ENCODE measurements at places on chromosomes 5 and 9. TPM values are rescaled to one million over a fixed set of nuclear protein-coding genes. Genes with fewer than 3 reads are reported as not detected.

GRCh38 chr9:123000371-123001068 is 32.9 kb upstream of the GPR21 start:
- DNase-seq, result no peak
- H3K27me3 ChIP-seq, result no peaks in the 10 kb centered on the region
- H3K27ac ChIP-seq, result no peak overlapping the region
- peaks cover 10% of the 10 kb centered on the region for H3K4me1 ChIP-seq

SPAAR gene
- total RNA-seq, result 5.4 TPM

PCDHA4 gene
- 0.07 TPM for total RNA-seq

DNA sequence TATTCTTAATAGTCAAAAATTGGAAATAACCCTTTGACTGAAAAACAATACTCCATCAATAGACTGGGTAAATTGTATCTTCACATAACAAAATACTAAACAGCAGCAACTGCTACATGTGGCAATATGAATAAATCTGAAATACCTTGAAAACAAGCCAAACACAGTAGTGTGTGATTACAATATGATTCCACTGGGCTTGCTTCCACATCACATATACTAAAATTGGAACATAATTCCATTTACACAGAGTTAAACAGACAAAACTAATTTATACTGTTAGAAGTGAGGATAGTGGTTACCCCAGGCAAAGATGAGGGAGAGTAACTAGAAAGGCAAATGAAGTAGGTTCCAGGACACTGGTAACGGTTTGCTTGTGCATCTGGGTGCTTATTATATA is 20.4 kb downstream of the FNIP1 start:
- H3K4me3 ChIP-seq, result no peak overlapping the region
- peak overlapping the region; percentile 11 for H3K27ac ChIP-seq
- no peaks in the 10 kb centered on the region for H3K36me3 ChIP-seq

GRCh38 chr5:78552729-78553342 is 95.7 kb downstream of the LHFPL2 start:
- H3K27me3 ChIP-seq, result no peaks in the 10 kb centered on the region
- H3K36me3 ChIP-seq, result no peaks in the 10 kb centered on the region
- H3K4me1 ChIP-seq, result peaks cover 32% of the 10 kb centered on the region
- DNase-seq, result no peak
- H3K27ac ChIP-seq, result peak overlapping the region; percentile 60
- no peak overlapping the region for H3K4me3 ChIP-seq

GRCh38 chr9:132027752-132028663 is 51.7 kb downstream of the MED27 start:
- H3K27ac ChIP-seq, result no peak overlapping the region
- no peaks in the 10 kb centered on the region for H3K27me3 ChIP-seq
- no peak overlapping the region for H3K4me3 ChIP-seq
- no peaks in the 10 kb centered on the region for H3K4me1 ChIP-seq
- no peaks in the 10 kb centered on the region for H3K36me3 ChIP-seq

GRCh38 chr5:129245489-129245888 is 150.9 kb downstream of the ISOC1 start:
- no peak overlapping the region for H3K4me3 ChIP-seq
- H3K36me3 ChIP-seq, result no peaks in the 10 kb centered on the region
- no peaks in the 10 kb centered on the region for H3K4me1 ChIP-seq
- DNase-seq, result no peak

GRCh38 chr5:178457471-178457870 is 132.7 kb downstream of the COL23A1 start:
- H3K4me1 ChIP-seq, result no peaks in the 10 kb centered on the region
- H3K27me3 ChIP-seq, result no peaks in the 10 kb centered on the region
- H3K36me3 ChIP-seq, result no peaks in the 10 kb centered on the region
- no peak overlapping the region for H3K4me3 ChIP-seq

DNA sequence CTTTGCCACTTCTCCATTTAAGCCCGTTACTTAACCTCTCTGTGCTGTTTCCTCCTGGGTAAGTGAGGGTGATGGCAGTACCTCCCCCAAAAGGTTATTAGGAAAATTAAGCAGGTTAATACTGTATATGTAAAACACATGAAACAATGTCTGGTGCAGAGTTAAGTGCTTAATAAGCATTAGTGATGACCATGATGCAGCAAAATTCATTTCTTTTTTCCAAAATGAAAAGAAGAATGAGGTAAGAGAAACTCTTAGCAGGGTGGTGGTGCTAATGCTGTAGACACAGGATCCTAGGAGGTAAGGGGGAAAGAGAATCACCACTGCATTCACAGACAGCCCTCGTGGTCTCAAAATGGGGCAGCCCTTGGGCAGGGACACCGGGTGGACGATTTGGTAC is 115.1 kb upstream of the RAI14 start:
- no peaks in the 10 kb centered on the region for H3K4me1 ChIP-seq
- no peaks in the 10 kb centered on the region for H3K36me3 ChIP-seq
- H3K27ac ChIP-seq, result no peak overlapping the region
- no peak for DNase-seq

GRCh38 chr5:109125755-109126429 is 283.9 kb downstream of the PJA2 start:
- H3K4me3 ChIP-seq, result no peak overlapping the region
- no peak for DNase-seq
- no peaks in the 10 kb centered on the region for H3K4me1 ChIP-seq
- H3K36me3 ChIP-seq, result no peaks in the 10 kb centered on the region

GRCh38 chr9:71915495-71915894 is 4.1 kb downstream of the C9orf85 start:
- H3K4me3 ChIP-seq, result no peak overlapping the region
- H3K4me1 ChIP-seq, result peaks cover 43% of the 10 kb centered on the region
- no peak for DNase-seq
- no peak overlapping the region for H3K27ac ChIP-seq
- no peaks in the 10 kb centered on the region for H3K36me3 ChIP-seq
- H3K27me3 ChIP-seq, result no peaks in the 10 kb centered on the region
